Chondrocyte (in vitro differentiated cells): ENCODE measurements at places on chromosomes 2 and 18. TPM values are rescaled to one million over a fixed set of nuclear protein-coding genes. Genes with fewer than 3 reads are reported as not detected.

DNA sequence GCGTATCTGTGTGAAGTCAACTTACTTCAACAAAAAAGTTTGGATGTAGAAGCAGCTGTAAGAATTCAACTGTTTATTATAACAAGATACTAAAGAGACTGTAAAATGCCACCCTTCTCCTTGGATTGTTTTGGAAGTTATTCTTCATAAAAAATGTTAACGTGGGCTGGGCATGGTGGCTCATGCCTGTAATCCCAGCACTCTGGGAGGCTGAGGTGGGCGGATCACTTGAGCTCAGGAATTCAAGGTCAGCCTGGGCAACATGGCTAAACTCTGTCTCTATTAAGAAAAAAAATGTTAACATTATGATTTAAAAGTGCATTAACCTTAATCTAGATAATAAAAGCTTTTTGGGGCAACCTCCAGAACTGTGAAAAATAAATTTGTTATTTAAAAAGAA is 7.7 kb downstream of the CIAO1 start:
- H3K27ac ChIP-seq = peak overlapping the region; percentile 45
- no peak overlapping the region for H3K4me3 ChIP-seq
- H3K27me3 ChIP-seq = no peaks in the 10 kb centered on the region
- DNase-seq = no peak
- peaks cover 39% of the 10 kb centered on the region for H3K36me3 ChIP-seq

DNA sequence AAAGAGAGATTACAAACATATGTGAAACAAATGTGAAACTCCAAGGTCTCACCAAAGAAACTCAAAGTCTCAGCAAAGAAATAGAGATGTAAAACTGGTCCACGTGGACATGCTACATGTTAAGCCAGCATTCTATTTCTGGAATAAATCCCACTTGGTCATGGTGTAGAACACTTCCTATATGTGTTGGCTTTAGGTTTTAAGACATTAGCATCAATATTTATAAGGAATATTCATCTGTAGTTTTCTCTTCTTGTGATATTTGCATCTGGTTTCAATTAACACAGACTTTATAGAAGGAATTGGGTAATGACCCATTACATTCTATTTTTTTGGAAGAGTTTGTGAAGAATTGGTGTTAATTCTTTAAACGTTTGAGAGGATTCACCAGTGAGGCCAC is 133.1 kb downstream of the COPS8 start:
- DNase-seq = no peak
- peak overlapping the region; percentile 74 for H3K27ac ChIP-seq
- H3K27me3 ChIP-seq = no peaks in the 10 kb centered on the region
- no peak overlapping the region for H3K4me3 ChIP-seq
- peaks cover 52% of the 10 kb centered on the region for H3K4me1 ChIP-seq
- H3K36me3 ChIP-seq = no peaks in the 10 kb centered on the region

- no peaks in the 10 kb centered on the region for H3K36me3 ChIP-seq
- no peak overlapping the region for H3K4me3 ChIP-seq
- H3K27ac ChIP-seq = peak overlapping the region; percentile 60
- no peak for DNase-seq
- peaks cover 49% of the 10 kb centered on the region for H3K4me1 ChIP-seq
Observed at GRCh38 chr2:65660340-65660739, 227.9 kb upstream of the SPRED2 start.

GRCh38 chr2:151096235-151096634 is 165.4 kb downstream of the RBM43 start:
- H3K36me3 ChIP-seq = no peaks in the 10 kb centered on the region
- H3K27me3 ChIP-seq = no peaks in the 10 kb centered on the region
- DNase-seq = no peak

Gene TBR1
- total RNA-seq = not detected in 3 replicates

DNA sequence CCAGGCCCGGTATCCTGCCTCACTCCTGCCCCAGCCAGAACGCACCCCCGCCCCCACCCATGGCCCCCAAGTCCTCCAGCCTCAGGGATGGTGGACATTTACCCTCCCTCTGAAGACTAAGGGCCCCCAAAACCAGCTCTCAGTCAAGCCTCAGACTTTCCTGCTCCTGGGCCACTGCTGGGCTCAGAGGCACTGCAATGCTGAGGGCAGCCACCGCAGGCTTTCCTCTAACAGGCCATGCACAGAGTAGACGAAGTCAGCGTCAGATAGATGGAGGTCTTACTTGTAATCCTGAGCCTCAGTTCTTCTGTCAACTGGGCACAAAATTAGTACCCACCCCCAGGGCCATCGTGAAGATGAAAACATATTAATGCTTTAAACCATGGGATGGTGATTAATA is 92.6 kb downstream of the TTC32 start:
- H3K27me3 ChIP-seq = no peaks in the 10 kb centered on the region
- peaks cover 70% of the 10 kb centered on the region for H3K4me1 ChIP-seq
- H3K27ac ChIP-seq = no peak overlapping the region
- no peak for DNase-seq

Gene C2orf80
- not detected in 3 replicates for total RNA-seq

DNA sequence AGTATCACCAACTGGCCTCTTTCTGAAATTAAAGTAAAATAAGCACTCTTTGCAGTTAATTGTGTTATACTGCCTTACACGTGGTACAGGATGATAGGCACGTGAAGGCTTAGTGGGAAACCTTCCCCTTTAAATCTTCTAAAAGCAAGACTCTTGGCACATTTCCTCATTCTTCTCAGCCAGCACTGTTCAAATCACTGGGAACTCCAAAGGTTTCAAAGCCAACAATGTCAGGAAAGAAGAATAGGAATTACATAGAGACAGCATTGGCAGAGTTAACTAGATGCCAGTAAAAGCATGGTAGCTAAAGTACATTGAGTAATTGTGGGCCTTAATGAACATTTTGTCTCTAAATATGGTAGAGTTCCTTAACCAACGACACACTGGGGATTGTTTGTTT is 96.4 kb downstream of the DTNA start:
- no peak overlapping the region for H3K4me3 ChIP-seq
- DNase-seq = no peak
- no peaks in the 10 kb centered on the region for H3K4me1 ChIP-seq
- no peaks in the 10 kb centered on the region for H3K27me3 ChIP-seq
- H3K36me3 ChIP-seq = no peaks in the 10 kb centered on the region

DNA sequence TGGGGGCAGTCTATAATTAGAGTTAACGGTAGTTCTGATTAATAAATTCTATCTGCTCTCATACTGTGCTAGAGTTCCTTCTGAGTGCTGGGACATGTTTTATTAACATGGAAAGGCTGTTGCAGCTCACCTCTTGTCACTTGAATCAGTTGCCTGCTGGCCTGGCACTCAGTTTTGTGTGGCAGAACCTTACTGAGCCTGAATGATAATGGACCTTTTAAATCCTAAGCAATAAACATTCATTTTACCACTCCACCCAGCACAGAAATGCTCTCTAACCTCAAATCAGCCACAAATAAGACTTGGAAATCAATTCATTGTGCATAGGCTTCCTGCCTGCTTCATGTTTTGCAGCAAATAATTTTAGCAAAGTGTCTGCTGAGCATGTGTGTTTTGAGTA is 115.0 kb upstream of the RBMS1 start:
- no peaks in the 10 kb centered on the region for H3K36me3 ChIP-seq
- DNase-seq = no peak
- no peaks in the 10 kb centered on the region for H3K27me3 ChIP-seq
- peaks cover 5% of the 10 kb centered on the region for H3K4me1 ChIP-seq

DNA sequence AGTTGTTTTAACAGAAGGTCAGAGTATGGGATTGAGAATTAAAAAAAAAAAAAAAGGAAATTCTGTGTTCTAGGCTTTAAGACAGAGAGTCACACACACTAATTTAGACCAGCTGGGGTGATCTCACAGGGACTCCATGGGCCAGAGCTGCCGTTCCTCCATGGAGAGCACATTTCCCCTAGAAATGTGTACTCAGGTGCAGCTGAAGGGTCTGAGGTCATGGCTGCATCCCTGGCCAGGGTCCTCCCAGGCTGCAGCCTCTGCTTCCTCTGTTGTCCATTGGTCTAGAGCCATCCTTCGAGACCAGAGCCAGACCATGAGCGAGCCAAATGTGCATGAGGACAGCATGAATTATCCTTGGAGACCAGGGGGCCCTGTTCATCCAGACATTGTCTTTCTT is 190.1 kb upstream of the TNP1 start:
- H3K4me1 ChIP-seq = peaks cover 79% of the 10 kb centered on the region
- no peak for DNase-seq
- H3K27ac ChIP-seq = no peak overlapping the region

DNA sequence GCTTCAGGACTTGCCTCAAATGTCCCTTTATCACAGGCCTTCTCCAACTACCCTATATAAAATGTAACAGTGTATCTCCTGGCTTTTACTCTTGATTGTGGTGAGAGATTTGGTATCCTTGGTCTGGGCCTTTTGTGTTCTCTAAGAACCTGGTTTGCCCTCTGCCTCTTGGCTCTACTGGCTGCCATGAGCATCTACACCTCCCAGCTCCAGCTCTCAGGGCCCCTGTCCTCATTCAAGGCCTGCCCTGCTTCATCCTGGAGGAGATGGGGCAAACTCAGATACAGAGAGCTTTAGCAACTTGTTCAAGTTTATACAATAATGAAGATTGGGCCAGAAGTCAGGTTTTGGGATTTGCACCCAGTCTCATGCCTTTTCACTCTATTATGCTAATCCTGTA is 45.0 kb downstream of the QPCT start:
- no peak for DNase-seq
- H3K27ac ChIP-seq = no peak overlapping the region
- no peaks in the 10 kb centered on the region for H3K36me3 ChIP-seq
- H3K4me3 ChIP-seq = no peak overlapping the region

GRCh38 chr2:138115666-138116065 is 151.4 kb downstream of the HNMT start:
- H3K27me3 ChIP-seq = peaks cover 8% of the 10 kb centered on the region
- H3K27ac ChIP-seq = no peak overlapping the region
- DNase-seq = no peak
- H3K36me3 ChIP-seq = peaks cover 4% of the 10 kb centered on the region
- no peak overlapping the region for H3K4me3 ChIP-seq

GRCh38 chr2:82320296-82320695 is 2015.7 kb upstream of the LRRTM1 start:
- no peaks in the 10 kb centered on the region for H3K4me1 ChIP-seq
- no peaks in the 10 kb centered on the region for H3K36me3 ChIP-seq
- H3K4me3 ChIP-seq = no peak overlapping the region
- no peak for DNase-seq

Gene CYB5A
- total RNA-seq = 29.9 to 30.7 TPM (median 30.1 TPM) in 3 replicates

Gene TUBA4B
- total RNA-seq = not detected in 3 replicates

Gene ATP6V1B1
- 3.7 to 5.0 TPM (median 3.9 TPM) in 3 replicates for total RNA-seq

GRCh38 chr2:213846856-213847255 is 562.6 kb downstream of the SPAG16 start:
- H3K4me3 ChIP-seq = no peak overlapping the region
- DNase-seq = no peak
- no peaks in the 10 kb centered on the region for H3K27me3 ChIP-seq
- H3K4me1 ChIP-seq = peaks cover 2% of the 10 kb centered on the region
- no peak overlapping the region for H3K27ac ChIP-seq
- no peaks in the 10 kb centered on the region for H3K36me3 ChIP-seq

Gene DSG4
- total RNA-seq = not detected in 3 replicates

Gene KLHL30
- 12.2 to 25.6 TPM (median 24.4 TPM) in 3 replicates for total RNA-seq

DNA sequence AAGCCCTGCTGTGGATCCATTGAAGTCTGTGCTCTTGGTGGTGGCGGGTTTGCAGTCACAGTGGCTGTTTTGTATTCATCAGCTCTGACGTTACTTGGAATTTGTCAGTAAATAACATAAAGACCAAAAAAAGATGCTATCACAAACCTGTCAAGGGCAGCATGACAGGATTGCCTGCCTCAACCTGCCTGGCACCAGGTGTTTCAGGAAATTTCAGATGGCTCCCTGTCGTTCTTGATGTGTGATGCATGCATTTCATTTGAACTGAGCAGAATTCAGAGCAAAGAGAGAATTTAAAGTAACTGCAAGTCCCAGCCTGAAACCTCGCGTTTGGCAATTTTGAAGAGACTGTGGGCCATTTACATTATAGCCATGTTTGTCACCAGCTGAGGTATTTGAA is 50.3 kb upstream of the EPC2 start:
- H3K27me3 ChIP-seq = no peaks in the 10 kb centered on the region
- H3K4me1 ChIP-seq = no peaks in the 10 kb centered on the region
- H3K4me3 ChIP-seq = no peak overlapping the region
- no peak for DNase-seq
- no peak overlapping the region for H3K27ac ChIP-seq

GRCh38 chr2:26922405-26923188 is 47.8 kb upstream of the MAPRE3 start:
- H3K27ac ChIP-seq = no peak overlapping the region
- H3K27me3 ChIP-seq = no peaks in the 10 kb centered on the region
- no peak for DNase-seq
- no peak overlapping the region for H3K4me3 ChIP-seq
- H3K4me1 ChIP-seq = peaks cover 24% of the 10 kb centered on the region
